Anterior cingulate cortex (tissue), 58 donors: ENCODE measurements at places on chromosomes 2 and 18.

- DNase-seq, result no peak
Observed at GRCh38 chr18:63144748-63145147, 174.8 kb downstream of the BCL2 start.

DNA sequence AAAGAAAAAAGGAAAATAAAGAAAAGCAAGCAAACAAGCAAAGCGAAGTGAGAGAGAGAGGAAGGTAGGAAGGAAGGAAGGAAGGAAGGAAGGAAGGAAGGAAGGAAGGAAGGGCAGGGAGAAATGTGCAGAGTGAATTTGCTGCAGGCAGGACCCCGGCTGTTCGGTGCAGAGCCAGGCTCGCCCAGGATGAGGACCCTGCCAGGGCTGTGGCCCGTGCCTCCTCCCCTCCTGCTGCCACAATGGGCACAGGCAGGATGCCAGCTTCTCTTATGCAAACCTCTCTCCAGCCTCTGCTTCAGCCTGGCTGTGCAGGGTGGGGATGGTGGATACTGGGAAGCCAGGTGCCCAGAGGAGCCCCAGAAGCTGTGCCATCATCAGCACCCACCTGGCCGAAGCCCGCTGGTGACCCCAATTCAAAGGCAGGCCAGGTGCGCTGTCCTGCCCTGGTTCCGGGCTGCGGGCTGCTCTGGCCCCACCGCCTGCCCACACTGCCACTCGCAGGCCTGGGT lies 3.2 kb downstream of the GPR17 start:
- DNase-seq, result no peak

DNA sequence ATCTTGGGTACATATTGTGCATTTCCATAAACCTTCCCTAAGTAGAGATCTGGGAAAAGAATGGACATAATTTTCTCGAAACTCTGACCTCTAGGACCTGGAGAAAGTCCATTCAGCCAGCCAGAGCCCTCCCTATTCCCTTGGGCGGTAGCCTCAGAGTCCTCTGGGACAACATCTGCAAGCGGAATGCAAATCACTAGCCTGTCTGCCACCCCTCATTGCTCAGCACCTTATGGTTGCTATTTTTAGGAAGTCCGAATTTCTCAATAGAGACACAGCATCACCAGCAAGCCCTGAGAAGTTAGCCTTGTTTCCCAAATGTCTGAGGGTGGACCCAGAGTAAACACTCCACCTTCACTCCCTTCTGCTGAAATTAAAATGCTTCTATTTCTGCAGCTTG lies 17.6 kb upstream of the CD28 start:
- no peak for DNase-seq

- DNase-seq, result no peak
Observed at GRCh38 chr2:59774821-59775433, 778.5 kb downstream of the BCL11A start.

GRCh38 chr2:186349508-186349907 lies 136.6 kb upstream of the ZC3H15 start:
- DNase-seq, result no peak

GRCh38 chr18:70121842-70122241 lies 83.6 kb downstream of the RTTN start:
- no peak for DNase-seq

DNA sequence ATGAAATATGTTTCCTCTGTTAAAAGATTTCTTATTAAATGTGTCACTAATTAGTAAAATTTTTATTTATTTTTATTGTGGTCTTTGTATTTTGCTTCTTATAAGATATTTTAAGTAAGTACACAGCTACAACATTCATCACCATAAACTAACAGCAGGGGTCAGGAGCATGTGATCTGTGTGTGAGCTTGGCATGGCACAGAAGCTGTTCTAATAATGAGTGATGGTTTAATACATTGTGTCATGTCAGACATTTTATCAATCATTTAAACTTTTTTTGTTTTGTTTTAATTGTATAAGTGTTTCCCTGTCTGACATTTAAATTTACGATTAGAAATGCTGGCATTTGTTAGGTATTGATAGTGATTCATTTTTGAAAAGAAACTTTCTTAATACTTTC lies 585.4 kb downstream of the DSC3 start:
- DNase-seq, result no peak

GRCh38 chr2:133790711-133791110 lies 222.4 kb upstream of the NCKAP5 start:
- no peak for DNase-seq

GRCh38 chr2:170313992-170314348 lies 136.0 kb downstream of the MYO3B start:
- no peak for DNase-seq

DNA sequence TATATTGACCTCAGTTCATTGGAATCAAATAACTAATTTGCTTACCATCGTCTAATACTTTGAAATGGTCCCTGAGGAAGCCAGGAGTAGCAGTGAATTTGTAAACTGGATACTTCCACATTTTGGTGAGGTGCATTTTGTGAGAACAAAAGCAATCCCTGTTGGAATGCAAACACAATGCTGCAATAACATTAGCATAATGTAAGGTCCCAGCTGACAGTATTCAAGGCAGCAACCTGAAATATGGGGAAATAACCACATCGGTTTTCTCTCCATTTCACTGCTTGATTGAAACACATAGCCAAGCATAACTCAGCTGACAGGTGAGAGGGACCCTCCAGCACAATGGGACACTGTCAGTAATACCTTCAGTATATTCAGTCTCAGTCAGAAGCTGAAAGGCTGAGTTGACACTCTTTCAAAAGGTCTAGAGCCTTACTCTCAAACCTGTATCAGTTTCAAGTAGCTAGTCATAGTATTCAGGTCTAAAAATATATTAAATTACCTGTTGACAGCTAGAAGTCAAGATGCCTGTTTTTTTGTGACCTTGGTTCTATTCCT lies 1311.9 kb upstream of the NRXN1 start:
- DNase-seq, result no peak

DNA sequence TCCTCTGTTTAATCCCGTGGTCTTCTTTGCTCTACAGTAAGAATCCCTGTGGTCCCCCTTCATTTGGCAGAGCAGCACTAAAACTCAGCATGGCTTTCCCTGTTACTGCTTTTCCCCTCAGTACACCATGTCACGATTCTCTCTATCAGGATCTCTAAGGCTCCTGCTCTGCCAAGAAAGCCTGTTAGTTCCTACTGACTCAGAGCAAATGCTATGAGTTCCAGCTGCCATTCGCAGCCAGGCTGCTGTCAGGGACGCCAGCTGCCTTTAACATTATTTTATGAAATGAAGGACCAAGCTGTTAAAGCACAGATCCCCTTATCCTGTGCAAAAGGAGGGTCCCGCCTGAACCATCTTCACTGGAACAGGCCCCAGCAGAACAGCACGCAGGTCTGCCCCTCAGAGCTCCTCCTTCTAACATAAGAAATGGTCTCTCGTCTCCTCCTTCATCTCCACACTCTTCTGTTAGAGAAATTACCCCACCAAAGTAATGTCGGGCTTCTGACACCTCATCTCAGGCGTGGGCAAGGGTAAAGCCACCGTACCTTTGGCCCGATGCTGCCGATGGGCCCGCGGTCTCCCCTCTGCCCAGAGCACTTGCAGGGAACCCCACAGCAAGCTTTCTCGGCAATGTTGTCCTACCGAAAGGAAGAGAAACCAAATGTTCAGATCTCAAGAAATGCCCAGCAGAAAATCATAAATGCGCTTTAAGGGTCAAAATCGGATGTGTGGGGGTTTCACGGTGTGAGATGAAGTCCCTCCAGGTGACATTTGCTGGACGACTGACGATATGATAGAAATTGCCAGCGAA lies 52.6 kb downstream of the COL6A3 start:
- no peak for DNase-seq

GRCh38 chr2:231012463-231012862 lies 16.5 kb downstream of the SPATA3 start:
- no peak for DNase-seq

DNA sequence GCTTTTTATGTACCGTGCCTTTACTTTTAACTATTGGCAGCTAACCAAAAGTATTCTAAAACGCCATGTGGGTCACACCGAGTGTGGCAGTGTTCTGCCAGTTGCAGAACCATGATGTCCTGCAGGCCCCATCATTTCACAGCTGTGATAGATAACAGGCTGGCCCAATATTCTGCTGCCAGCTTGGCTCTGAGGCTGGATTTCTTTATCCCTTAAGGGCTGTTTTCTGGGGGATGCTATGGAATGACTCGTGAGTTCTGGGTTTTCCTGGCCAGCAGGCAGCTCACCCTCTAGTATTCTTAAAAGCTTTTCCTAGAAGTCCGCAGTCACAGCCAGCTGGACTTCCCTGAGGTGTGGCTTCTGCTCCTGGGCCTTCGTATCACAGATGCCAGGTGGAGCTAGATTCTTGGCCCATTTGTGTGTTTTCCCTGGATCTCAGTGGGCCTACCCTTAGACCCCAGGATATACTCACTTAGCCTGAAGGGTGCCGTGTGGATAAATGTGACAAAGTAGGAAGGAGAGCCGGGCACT lies 41.0 kb downstream of the FHOD3 start:
- no peak for DNase-seq

GRCh38 chr18:21453511-21453901 lies 147.0 kb downstream of the ESCO1 start:
- no peak for DNase-seq

GRCh38 chr2:209753020-209753419 lies 18.6 kb upstream of the UNC80 start:
- DNase-seq, result no peak

DNA sequence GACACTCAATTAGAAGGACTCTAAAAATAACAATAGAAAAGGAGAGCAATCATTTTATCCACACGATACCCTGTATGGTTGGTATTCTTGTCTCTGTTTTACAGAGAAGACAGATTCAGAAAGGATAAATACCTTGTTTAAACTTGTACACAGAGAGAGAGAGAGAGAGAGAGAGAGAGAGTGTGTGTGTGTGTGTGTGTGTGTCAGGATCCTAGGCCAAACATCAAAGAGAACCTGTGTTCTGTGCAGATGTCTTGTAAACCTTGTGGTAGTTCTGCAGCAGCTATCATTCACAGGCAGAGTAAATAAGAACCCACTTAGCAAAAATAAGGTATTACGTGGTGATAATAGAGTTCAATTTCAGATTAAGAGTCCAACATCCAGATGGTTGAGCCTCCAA lies 4.3 kb upstream of the CRIM1 start:
- DNase-seq, result no peak

DNA sequence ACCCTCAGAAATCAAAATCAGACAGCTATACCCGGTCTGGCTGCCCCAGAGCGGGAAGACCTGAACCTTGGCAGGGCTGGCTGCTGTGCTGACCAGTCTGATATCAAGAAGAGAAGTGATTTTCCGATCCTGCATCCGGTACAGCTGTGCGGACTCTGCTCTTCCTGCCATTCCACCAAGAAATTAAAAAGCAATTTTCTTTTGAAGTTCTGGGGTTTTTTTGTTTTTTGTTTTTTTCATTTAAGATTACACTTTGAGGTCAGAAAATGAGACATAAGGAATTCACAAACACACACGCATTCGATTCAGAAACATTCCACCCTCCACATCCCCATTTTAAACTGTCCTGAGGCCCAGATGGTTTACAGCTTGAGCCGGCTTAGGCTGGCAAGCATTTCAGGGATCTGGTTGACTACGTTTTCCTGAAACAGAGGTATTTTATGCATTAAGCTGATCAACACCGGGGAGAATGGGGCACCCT lies 156.5 kb downstream of the COL6A3 start:
- no peak for DNase-seq

DNA sequence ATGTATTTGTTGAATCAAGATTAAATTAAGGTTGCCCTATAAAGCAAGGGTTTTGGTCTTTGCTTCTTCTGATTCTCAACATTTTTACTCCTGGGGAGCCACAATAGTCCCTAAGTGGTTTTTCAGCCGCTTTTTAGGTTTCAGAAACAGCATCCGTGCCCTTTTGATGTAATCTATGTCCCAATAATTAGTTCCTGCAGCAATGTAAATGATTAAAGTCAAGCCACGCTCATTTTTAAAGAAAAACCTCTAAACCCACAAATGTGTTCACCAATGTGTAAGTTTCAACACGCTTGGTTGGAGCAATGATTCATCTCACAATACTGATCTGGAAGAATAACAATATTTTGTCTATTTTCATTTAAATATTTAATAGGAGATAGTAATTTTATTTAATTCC lies 5.6 kb downstream of the ARL4C start:
- DNase-seq, result no peak

DNA sequence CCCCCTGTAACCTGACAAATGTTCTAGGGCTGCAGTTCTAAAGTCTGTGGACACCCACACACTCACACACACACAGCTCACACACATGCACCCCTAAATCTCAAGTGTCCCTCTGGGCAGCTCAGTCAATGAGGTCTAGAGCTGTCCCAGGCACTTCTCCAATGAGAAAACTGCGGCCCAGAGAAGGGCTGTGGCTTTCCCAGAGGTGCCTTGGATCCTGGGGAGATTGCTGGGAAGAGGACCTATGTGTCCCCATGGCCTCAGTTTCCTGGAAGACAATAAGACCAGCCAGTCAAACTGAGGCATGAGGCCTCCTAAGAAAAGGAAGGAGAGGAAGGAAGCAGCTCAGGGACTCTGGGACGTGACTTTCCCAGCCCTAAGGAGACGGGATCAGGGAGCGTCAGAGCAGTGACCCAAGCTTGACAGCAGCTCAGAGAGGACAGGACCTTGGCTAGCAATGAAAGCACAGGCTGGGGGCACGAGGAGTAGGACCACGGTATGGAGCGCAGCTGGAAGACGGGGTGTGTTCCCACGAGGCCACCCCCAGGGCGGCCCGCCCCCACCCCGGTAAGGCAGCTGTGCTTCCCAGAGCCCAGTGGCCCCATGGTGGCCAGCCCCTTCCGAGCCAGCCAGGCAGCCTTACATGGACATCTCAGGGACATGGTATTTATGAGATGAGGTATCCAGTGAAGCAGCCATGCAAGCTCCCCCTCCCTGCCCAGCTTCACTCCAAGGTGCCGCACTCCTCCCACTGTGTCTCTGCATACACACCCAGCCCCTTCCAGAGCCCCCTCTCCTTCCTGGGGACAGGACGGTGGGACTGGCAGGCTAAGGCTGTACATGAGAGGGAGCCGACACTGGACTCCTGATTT lies 46.0 kb downstream of the TNS1 start:
- no peak for DNase-seq

DNA sequence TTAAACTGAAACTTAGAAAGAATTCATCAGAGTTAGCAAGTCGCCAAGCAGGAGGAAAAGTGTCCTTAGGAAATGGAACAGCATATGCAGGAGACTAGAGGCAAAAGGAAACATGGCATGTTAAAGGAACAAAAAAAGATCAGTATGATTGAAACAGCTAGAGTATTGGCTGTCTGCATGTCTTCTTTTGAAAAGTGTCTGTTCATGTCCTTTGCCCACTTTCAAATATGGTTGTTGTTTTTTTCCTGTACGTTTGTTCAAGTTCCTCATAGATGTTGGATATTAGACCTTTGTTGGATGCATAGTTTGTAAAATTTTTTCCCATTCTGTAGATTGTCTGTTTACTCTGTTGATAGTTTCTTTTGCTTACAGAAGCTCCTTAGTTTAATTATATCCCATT lies 161.6 kb downstream of the NR4A2 start:
- DNase-seq, result no peak
